NK-92 treated with Interleukin-12 subunit alpha and Interleukin-12 subunit beta, amount 100 ng/mL, for 24 hours (cell line): ENCODE measurements at places on chromosomes 7 and 10.
A peak's percentile ranks its signal among the peaks of the same experiment; 100 is the strongest.

GRCh38 chr7:28957751-28958234 is 337 bp downstream of the TRIL start:
- DNase-seq: no peak

- no peak for DNase-seq
These were observed 67.7 kb downstream of the TACR2 start for GRCh38 chr10:69348816-69349541.

DNA sequence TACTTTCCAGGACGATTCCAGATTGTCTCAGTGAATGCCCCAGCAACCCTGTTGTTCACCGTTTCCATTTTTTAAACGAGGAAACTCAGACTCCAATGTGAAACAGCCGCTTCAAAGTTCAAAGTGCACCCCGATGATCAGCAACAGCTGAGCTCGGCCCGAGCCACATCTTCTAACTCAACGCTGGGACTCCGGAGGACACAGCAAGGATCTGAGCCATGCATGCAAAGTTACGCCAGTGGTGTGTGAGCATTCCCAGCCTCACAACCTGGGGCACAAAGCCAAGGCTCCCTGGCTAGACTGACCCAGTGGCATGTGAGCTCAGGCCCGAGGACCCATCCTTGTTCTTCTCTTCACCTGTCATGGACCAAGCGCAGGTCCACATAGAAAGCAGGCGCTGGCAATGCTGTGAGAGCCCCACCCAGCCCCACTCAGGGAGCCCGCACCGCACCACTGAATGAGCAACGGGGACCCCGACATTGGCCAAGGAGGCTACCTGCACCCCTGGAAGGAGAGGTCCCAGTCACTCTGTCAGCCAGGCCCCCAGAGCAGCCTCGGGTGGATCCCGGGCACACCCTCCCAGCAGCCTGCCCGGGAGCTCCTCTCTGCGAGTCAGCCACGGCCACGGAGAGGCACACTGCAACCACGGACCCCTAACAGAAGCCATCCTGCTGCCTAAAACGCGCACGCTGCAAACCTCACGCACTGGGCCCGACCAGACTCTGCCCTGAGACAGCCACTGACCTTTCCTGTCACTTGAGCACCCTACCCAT is 82.9 kb downstream of the MAD1L1 start:
- no peak for DNase-seq

DNA sequence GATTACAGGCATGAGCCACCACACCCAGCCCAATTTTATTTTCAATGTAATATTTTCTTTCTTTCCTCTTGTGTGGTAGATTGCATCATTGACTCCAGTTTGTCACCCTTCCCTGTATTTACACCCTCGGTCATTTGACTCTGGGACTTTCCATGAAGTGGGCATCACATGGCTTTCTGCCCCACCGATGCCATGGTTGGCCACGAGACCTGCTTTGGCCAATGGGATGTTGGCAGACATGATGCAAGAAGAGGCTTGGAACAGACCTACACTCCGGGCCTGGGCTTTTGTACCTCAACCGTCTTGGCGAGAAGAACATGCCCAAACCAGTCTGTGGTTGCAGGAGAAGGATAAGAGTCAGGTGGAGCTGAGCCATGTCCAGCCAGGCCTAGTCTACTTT is 38.8 kb upstream of the CACUL1 start:
- DNase-seq: no peak

GRCh38 chr7:8125680-8126444 is 136.1 kb downstream of the ICA1 start:
- peak; percentile 89 for DNase-seq

- no peak for DNase-seq
These were observed 293.3 kb upstream of the KLF14 start for GRCh38 chr7:131027287-131027773.

GRCh38 chr7:50718876-50719275 is 63.8 kb downstream of the GRB10 start:
- no peak for DNase-seq

- no peak for DNase-seq
These were observed 9.4 kb upstream of the LRRC27 start for GRCh38 chr10:132322586-132323048.

GRCh38 chr10:101060951-101061623 is 702 bp upstream of the KAZALD1 start:
- peak; percentile 94 for DNase-seq

- DNase-seq: no peak
These were observed 72.6 kb upstream of the RHOBTB1 start for GRCh38 chr10:61016630-61017029.

DNA sequence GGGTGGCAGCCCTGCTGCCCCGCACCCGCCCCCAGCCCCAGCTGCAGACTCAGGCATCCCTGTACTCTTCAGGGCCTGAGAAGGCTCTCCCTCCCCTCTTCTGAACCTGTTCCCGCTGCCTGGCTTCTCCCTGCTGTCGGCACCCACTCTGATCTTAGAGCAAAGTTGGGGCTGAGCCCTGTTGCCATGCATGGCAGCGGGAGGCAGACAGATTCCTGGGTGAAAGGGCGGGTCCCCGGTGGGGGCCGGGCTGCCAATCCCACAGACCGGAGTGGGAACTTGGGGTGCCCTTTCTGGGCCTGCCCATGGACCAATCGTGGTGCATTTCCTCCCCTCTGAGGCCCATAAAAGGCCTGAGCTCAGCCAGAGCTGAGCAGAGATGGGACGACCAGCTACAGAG is 80.7 kb downstream of the SPDYE5 start:
- DNase-seq: no peak

DNA sequence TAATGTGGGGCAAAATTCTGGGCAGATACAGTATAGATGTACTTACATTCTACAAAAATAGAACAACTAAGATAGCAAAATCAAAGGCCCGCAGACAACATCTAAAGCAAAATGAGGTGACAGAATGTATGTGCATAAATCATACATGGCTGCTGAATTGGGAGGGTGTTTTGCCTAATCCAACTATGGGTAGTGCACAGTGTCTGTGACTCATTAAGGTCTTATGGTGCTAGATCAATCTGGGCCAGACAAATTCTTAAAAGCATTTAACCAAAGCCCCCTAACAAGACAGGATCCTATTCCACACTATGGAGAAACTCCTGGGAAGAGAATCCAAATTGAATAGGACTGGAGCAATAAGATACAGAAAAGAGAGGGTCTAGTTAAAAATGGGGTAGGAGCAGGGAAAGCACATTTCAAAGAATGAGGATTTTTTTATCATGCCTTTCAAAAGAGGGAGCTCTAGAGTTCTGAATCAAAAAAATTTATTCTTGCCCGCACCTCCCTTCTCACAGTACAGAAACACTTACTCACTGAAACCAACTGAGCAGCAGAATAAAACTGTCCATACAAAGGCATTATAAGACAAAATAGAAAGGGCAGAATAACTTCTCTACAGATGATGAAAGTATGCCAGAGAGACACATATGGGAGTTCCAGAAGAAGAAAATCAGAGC is 181.3 kb downstream of the RNLS start:
- no peak for DNase-seq

- no peak for DNase-seq
These were observed 12.1 kb downstream of the C10orf71 start for GRCh38 chr10:49310901-49311554.

DNA sequence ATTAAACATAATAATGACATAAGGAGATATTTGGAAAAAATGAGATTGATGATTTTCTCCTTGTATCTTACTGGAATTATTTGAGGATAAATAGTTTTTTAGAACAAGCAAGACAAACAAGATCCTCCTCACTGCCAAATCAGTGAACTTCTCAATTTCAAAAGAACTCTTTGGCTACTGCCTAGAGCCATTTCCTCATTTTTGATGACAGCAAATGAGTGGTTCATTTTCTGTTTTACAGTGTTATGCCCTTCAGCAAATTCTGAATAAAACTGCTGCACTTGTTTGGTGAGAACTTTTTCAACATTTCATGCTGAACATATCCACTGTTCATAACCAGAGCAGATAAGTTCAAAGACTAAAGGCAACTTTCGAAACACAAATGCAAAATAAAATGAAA is 42.5 kb upstream of the AHR start:
- DNase-seq: no peak

GRCh38 chr7:78777829-78778228 is 675.6 kb downstream of the MAGI2 start:
- no peak for DNase-seq

- no peak for DNase-seq
These were observed 18.5 kb upstream of the MRC1 start for GRCh38 chr10:17790651-17791050.

- peak; percentile 52 for DNase-seq
These were observed 88.7 kb upstream of the MYL10 start for GRCh38 chr7:101717628-101718357.

- no peak for DNase-seq
These were observed 559 bp upstream of the FKBP14 start for GRCh38 chr7:30027065-30027456.

DNA sequence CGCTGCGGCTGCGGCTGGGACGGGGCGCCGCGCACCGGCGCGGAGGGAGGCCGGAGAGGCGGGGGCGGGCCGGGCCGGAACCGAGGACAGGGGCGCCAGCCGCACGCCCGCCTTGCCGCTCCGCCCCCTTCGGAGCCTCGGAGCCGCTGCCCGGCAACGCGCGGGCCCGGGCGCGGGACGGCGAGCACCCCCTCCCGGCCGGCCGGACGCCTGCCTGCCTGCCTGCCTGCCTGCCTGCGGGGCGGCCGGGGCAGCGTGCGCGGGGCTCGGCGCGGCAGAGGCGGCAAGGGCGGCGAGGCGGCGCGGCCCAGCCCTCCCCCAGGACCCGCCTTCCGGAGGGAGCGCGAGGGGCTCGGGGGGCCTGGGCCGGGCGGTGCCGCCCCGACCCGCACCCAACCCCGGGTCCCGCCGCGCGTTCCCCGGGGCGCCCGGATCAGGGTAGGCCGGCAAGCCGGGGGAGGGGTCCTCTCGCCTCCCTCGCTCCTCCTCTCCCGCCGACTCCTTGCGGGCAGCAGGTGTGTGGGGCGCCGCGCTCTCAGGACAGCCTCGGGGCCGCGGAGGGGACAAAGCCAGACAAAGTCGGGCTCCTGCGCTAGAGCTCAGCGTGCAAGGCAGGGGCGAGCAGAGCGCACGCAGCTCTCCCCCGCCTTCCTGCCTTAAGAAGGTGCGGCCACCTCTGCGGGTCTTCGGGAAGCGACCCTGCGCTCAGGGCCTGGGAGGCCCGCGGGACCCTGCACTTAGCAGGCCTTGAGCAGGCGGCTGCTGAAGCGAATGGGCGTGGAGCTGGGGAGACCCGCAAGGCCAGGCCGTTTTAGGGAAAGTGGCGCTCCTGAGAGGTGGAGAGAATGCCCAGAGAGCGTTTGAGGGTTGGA is at the start of gene KIAA1549:
Gene KIAA1549 (minus strand): TSS at position 58 of the 872 bp plus-strand sequence. CDS start 120 bp downstream, outside the sequence.
- DNase-seq: no peak

DNA sequence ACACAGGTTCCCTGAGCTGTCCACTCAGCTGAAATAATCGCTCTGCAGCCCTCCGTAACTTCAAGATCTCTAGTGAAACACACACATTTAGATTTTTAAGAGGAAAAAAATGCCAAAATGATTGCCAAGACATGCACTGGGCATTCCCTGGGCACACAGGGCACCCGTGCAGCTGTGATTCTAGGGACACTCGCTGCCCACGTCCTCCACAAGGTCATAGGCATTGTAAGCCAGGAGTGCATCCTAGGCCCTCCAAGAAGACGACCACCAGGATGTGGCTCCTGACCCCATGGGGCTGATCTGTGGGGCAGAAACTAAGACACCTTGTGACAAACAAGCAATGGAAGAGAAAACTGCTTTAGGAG is 563.3 kb downstream of the PTPRN2 start:
- no peak for DNase-seq

DNA sequence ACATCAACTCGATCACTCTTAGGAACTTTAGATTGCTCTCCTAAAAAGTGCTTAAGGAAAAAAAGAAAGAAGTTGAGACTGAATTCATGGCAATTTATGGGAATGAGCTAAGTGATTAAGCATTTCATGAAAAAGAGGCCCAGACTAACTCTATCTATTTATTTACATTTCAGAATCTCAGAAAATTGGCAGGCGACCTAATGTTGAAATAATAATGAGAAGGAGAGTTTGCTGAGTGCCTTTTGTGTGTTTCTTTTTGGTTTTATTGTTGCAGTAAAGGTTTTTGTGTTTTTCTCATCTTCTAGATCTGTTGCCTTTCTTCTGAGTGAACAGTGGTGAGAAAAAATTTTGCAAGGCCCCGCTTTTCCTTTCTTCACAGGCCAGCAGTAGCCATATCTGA is 3.8 kb downstream of the GRK5 start:
- DNase-seq: no peak

- DNase-seq: no peak
These were observed 522.6 kb downstream of the DNAJB9 start for GRCh38 chr7:109092268-109092667.

GRCh38 chr7:1596181-1597043 is 26.6 kb upstream of the PSMG3 start:
- DNase-seq: no peak

- no peak for DNase-seq
These were observed 27.3 kb downstream of the KNDC1 start for GRCh38 chr10:133187091-133187905.

GRCh38 chr7:50268990-50269389 is 35.5 kb upstream of the IKZF1 start:
- no peak for DNase-seq

- DNase-seq: no peak
These were observed 77.8 kb downstream of the ATAD1 start for GRCh38 chr10:87740254-87740655.

DNA sequence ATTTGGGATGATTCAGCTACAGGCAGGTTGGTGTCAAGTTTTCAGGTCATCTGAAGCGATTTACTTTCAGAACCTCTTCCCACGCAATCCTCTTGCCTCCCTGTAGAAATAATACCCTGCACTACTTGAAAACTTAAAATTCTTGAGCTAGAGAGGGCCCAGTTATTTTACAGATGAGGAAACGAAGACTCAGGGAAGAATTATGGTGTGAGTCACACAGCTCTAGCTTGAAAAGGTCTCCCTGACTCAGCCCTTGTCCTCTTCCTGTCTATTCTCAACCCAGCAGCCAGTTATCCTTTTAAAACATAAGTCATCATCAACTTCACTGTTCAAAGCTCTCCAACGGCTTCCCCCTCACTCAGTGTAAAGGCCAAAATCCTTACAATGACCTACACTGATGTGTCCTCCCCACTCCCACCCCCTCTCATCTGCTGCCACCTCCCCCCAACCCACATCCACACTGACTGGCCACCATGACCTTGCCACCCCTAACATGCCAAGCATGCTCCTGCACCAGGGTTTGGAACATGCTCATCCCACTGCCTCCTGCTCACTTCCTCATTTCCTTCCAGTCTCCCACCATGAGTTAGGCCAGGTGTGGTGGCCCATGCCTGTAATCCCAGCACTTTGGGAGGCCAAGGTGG is 3.4 kb downstream of the DNMBP start:
- DNase-seq: no peak

DNA sequence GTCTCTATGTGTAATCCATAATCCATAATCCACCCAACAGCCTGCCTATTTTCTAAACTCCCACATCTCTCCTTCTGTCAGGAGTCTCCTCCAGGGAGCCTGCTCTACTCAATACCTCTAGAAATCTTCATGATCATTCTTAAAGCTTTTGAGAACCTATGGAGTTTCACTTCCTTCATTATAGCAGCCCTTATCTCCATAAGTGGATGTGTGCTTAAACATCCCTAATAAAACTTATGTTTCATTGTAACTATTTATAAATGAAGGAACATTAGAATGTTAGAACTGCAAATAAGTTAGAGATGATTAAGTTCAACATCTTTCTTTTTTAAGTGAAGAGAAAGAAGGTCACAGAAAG is 8.5 kb downstream of the CPED1 start:
- DNase-seq: no peak

GRCh38 chr7:55568613-55569268 is 3.6 kb downstream of the VOPP1 start:
- DNase-seq: no peak
